A549 treated with DMSO at 1 μM for 4 hours (cell line): ENCODE measurements at places on chromosomes 3 and 15. TPM values are rescaled to one million over a fixed set of nuclear protein-coding genes. Genes with fewer than 3 reads are reported as not detected.

Gene CD86
- not detected in 5 replicates for total RNA-seq

Gene ANKRD34C
- total RNA-seq, result not detected in 5 replicates

Gene CCDC191
- 1.4 to 2.2 TPM (median 2.2 TPM) in 5 replicates for total RNA-seq

Gene GOLGA6L7
- total RNA-seq, result not detected in 5 replicates

Gene VGLL3
- 6.1 to 12.1 TPM (median 9.2 TPM) in 5 replicates for total RNA-seq

Gene CCDC39
- total RNA-seq, result 0.13 TPM in 1 of 5 replicates, not detected in the others

Gene VIPR1
- total RNA-seq, result 0.46 to 0.82 TPM (median 0.66 TPM) in 5 replicates

Gene ARHGEF3
- 5.9 to 9.7 TPM (median 8.1 TPM) in 5 replicates for total RNA-seq

Gene AP3B2
- total RNA-seq, result 0.61 to 1.2 TPM (median 0.74 TPM) in 5 replicates

Gene SRGAP3
- 0.28 to 0.71 TPM (median 0.31 TPM) in 5 replicates for total RNA-seq

Gene PLCB2
- 0.39 to 1.3 TPM (median 0.79 TPM) in 5 replicates for total RNA-seq

Gene EIF2A
- 70.2 to 93.3 TPM (median 80.9 TPM) in 5 replicates for total RNA-seq

Gene MAP2K5
- 7.7 to 13.0 TPM (median 11.9 TPM) in 5 replicates for total RNA-seq

Gene CLSTN2
- 0.03 to 0.13 TPM (median 0.05 TPM) in 4 of 5 replicates, not detected in the other for total RNA-seq

Gene ZNF620
- 0.81 to 1.9 TPM (median 1.7 TPM) in 5 replicates for total RNA-seq

Gene GNB4
- 9.4 to 17.3 TPM (median 15.4 TPM) in 5 replicates for total RNA-seq

Gene GABRB3
- total RNA-seq, result 65.5 to 99.5 TPM (median 86.7 TPM) in 5 replicates

Gene AHSG
- 0.08 TPM in 1 of 5 replicates, not detected in the others for total RNA-seq

Gene SLC12A8
- total RNA-seq, result 1.0 to 1.4 TPM (median 1.2 TPM) in 5 replicates

Gene EPHA6
- total RNA-seq, result 0.09 to 0.20 TPM (median 0.11 TPM) in 5 replicates

Gene FSIP1
- 0.40 to 0.73 TPM (median 0.64 TPM) in 5 replicates for total RNA-seq

Gene BRK1
- total RNA-seq, result 169 to 184 TPM (median 179 TPM) in 5 replicates

Gene MESP1
- total RNA-seq, result 2.7 to 8.0 TPM (median 6.3 TPM) in 5 replicates

Gene SCAANT1
- 0.79 TPM in 1 of 5 replicates, not detected in the others for total RNA-seq

Gene CSPG4
- total RNA-seq, result 0.08 to 0.13 TPM (median 0.11 TPM) in 5 replicates

Gene GOLGA8J
- total RNA-seq, result 0.10 TPM in 1 of 5 replicates, not detected in the others

Gene MUC20
- 0.36 to 1.1 TPM (median 0.57 TPM) in 5 replicates for total RNA-seq

Gene CPNE4
- 1.8 to 5.8 TPM (median 5.0 TPM) in 5 replicates for total RNA-seq

Gene SEMA6D
- not detected in 5 replicates for total RNA-seq

Gene CLDN16
- total RNA-seq, result 0.06 to 0.11 TPM in 2 of 5 replicates, not detected in the others
